ENCODE measurements at places on chromosomes 5 and 9. TPM values are rescaled to one million over a fixed set of nuclear protein-coding genes. Genes with fewer than 3 reads are reported as not detected.

Gene IFT74
- polyA plus RNA-seq, result 6.3 TPM

- peak; percentile 32 for DNase-seq
These were observed 6.7 kb upstream of the BRINP1 start for GRCh38 chr9:119375892-119376291.

GRCh38 chr5:131786036-131786435 lies 10.8 kb downstream of the FNIP1 start:
- no peak for DNase-seq

DNA sequence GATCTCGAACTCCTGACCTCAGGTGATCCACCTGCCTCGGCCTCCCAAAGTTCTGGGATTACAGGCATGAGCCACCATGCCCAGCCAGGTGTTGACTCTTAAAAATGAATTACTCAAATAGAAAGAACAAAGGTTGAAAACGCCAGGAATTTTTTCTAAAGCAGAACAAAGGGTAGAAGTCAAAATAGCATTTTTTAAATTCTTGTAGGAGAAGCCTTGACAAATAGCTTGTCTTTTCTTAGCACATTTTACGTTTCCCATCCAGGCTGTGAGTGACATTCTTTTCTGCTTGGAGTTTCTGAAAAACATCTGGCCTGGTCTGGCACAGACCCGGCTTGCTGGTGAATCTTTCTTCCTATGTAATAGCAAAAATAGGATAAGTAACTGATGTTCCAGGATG lies 169.4 kb upstream of the ZNF462 start:
- no peak for DNase-seq

Gene ZNG1A
- polyA plus RNA-seq, result 14.3 TPM

DNA sequence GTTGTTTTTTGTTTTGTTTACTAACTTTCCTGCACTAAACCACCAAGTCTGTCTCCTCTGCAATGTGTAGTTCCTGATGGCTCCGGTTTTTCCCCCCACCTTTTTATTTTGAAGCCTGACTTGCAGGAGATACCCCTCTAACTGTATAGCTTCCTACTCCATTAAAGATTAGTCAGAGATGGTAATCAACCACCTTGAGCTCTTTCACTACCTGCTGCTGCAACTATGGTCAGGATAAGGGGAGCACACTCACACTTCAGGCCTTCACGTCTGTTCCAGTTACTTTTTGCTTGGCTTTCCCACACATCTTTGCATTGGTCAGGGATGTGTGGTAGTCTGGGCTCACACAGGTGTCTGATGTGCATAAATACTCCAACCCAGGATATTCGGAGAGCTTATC lies 63.4 kb downstream of the NR6A1 start:
- DNase-seq, result no peak

DNA sequence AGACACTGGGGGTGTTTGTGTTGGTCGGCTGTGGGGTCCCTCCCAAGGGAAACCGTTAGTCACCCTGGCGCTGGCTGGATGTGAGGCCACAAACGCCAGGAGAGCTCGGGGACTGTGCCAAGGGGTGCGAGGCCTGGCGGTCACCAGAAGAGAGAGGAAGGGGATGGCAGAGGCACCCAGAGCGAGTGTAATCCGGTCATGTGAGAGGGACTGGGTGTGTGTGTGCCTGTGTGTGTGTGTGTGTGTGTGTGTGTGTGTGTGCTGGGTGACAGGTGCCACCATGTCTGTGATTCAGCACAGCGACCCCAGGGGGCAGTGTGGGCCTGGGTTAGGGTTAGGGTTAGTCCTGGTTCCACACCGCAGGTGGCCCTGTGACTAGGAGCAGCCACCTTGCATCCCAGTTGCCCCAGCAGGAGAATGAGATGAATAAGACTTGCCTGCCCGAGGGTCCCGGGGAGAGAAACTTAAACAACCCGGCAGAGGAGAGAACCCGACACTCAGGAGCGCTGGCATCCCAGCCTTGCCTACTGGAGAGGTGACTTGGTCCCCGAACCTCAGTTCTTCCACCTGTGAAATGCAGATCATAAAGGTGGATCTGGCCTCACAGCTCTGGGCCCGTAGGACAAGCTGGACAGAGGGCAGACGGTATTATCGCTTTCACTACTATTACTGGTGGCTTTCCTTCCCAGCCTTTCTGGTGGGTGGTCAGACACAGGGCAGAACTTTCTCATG lies 1.4 kb upstream of the ADAMTSL2 start:
- peak; percentile 77 for DNase-seq

DNA sequence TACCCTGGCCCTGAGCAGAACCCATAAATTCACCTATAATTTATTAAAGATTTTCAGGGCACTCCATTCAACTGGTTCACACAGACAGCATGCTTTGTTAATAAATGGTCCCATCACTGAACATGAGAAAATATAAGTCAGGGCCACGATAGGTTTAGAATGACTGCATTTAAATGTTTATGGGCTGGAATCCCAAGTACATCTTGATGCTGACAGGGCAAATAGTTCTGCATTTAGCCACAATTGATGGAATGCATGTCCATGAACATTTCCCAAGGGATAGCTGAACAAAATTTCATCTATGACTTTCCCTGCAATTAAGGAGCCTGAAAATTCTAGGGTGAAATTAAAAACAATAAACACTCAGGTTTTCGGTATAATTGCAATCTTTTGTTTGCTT lies 124.5 kb downstream of the CAAP1 start:
- DNase-seq, result no peak

DNA sequence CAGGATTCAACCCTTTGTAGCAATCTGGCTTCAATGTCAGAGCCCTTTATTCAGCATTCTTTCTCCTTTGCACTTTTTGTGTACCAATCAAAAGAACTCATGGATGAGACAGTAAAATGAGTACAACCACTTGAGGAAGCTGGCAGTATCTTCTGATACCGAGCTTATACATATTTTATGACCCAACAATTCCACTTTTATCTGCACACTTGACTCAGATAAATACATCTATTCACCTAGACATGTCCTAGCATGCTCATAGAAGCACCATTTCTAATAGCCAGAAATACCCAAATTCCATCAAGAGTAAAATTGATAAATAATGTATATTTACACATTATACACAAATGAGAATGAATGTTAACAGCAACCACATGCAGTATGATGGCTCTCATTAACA lies 111.2 kb upstream of the PTGER4 start:
- no peak for DNase-seq

All from SK-N-SH (cell line).